Immature natural killer cell (primary cell): ENCODE measurements at places on chromosomes 2 and 18. TPM values are rescaled to one million over a fixed set of nuclear protein-coding genes. Genes with fewer than 3 reads are reported as not detected.

SLC30A3 gene
- not detected for polyA plus RNA-seq

DNA sequence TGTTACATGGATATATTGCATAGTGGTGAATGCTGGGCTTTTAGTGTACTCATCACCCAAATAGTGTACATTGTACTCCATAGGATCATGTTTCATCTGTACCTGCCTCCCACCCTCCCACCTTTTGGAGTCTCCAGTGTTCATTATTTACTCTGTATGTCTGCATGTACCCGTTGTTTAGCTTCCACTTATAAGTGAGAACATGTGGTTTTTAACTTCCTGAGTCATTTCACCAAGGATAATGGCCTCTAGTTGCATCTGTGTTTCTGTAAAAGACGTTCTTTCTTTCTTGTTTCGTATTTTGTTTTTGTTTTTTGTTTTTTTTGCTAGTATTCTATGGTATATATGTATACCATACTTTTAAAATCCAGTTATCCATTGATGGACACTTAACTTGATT, 107.5 kb downstream of the MSTN start:
- no peaks in the 10 kb centered on the region for H3K4me1 ChIP-seq
- no peak for DNase-seq
- no peak overlapping the region for H3K4me3 ChIP-seq
- no peaks in the 10 kb centered on the region for H3K27me3 ChIP-seq
- H3K27ac ChIP-seq: no peak overlapping the region

DNA sequence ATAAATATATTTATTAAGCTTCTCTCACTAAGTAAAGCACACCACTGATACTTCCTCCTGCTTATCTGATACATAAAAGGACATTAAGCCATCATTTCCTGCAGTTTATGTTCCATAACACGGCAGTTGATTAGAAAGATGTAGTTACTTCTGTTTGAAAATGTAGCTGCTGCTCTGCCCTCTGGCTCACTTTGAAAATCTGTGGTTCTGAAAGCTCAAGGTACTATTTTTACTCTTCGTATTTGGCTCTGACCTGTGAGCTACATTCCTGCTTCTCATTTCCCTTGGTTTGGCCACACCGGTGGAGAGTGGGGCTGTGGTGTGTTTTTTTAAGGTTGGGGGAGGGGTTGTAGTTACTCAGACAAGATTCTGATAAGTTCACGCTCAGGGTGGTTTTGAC, 12.8 kb upstream of the TTN start:
- H3K4me1 ChIP-seq: peaks cover 27% of the 10 kb centered on the region
- H3K4me3 ChIP-seq: peak overlapping the region; percentile 46
- no peaks in the 10 kb centered on the region for H3K27me3 ChIP-seq
- H3K36me3 ChIP-seq: no peaks in the 10 kb centered on the region

CRACDL gene
- polyA plus RNA-seq: 0.80 TPM

DNA sequence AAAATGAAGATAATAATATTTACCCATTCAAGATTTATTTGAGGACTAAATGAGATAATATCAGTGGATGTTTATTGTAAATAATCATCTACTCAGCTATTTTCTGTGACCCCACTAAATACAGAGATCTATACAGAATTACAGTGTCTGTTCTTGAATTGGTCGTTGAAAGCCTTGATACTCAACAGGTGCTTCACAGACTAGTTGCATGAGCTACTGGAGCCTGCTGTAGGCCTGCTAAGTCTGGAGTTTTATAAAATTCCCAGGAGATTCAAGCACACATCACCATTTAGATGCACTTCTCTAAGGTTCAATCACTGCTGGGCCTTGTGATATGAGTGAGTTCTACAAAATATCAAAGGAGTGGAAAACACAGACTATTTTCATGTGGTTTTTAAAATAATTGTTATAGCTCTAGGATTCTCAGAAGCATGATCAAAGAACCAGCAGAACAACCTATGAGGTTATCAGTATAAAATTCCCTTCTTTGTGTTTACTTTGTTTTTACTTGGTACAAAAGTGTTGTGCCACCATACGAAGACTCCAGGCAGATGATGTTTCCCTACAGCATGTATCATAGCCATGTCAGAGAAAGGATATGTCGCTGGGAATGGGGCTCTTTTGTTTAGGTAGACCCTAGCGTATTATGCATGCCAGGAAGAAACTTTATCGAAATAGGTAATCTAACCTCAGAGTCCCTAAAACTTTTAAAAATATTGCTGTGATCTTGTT, 7.1 kb downstream of the SULT1C4 start:
- no peaks in the 10 kb centered on the region for H3K4me1 ChIP-seq
- H3K36me3 ChIP-seq: no peaks in the 10 kb centered on the region
- peaks cover 1% of the 10 kb centered on the region for H3K27me3 ChIP-seq
- no peak for DNase-seq
- H3K27ac ChIP-seq: no peak overlapping the region

FOXD4L1 gene
- not detected for polyA plus RNA-seq

- H3K27me3 ChIP-seq: no peaks in the 10 kb centered on the region
- no peak overlapping the region for H3K4me3 ChIP-seq
- DNase-seq: no peak
- H3K27ac ChIP-seq: no peak overlapping the region
These were observed 120.5 kb downstream of the TANC1 start for GRCh38 chr2:159088906-159089305.

IRS1 gene
- not detected for polyA plus RNA-seq

- H3K27me3 ChIP-seq: peaks cover 6% of the 10 kb centered on the region
- H3K27ac ChIP-seq: no peak overlapping the region
- H3K4me1 ChIP-seq: no peaks in the 10 kb centered on the region
- H3K36me3 ChIP-seq: peaks cover 8% of the 10 kb centered on the region
- no peak for DNase-seq
These were observed 72.0 kb upstream of the MRPS9 start for GRCh38 chr2:104965900-104966299.

ZEB2 gene
- polyA plus RNA-seq: 115 TPM

GRCh38 chr2:236703373-236703709, 133.7 kb downstream of the ACKR3 start:
- no peaks in the 10 kb centered on the region for H3K36me3 ChIP-seq
- no peaks in the 10 kb centered on the region for H3K4me1 ChIP-seq
- DNase-seq: no peak
- no peak overlapping the region for H3K4me3 ChIP-seq

GRCh38 chr2:126635281-126635680, 20.7 kb upstream of the GYPC start:
- peaks cover 3% of the 10 kb centered on the region for H3K27me3 ChIP-seq
- no peak overlapping the region for H3K27ac ChIP-seq
- no peaks in the 10 kb centered on the region for H3K36me3 ChIP-seq
- no peak for DNase-seq
- H3K4me3 ChIP-seq: no peak overlapping the region

COL4A4 gene
- 1.3 TPM for polyA plus RNA-seq

- DNase-seq: no peak
- H3K27me3 ChIP-seq: peaks cover 19% of the 10 kb centered on the region
- H3K4me1 ChIP-seq: peaks cover 34% of the 10 kb centered on the region
- H3K36me3 ChIP-seq: peaks cover 4% of the 10 kb centered on the region
- peak overlapping the region; percentile 81 for H3K27ac ChIP-seq
- peak overlapping the region; percentile 27 for H3K4me3 ChIP-seq
These were observed 2.1 kb upstream of the SMCHD1 start for GRCh38 chr18:2653467-2653866.

SIGLEC15 gene
- polyA plus RNA-seq: 0.09 TPM

GRCh38 chr2:35585972-35586371, 769.6 kb upstream of the CRIM1 start:
- no peaks in the 10 kb centered on the region for H3K36me3 ChIP-seq
- H3K27me3 ChIP-seq: no peaks in the 10 kb centered on the region
- H3K4me1 ChIP-seq: no peaks in the 10 kb centered on the region

DNA sequence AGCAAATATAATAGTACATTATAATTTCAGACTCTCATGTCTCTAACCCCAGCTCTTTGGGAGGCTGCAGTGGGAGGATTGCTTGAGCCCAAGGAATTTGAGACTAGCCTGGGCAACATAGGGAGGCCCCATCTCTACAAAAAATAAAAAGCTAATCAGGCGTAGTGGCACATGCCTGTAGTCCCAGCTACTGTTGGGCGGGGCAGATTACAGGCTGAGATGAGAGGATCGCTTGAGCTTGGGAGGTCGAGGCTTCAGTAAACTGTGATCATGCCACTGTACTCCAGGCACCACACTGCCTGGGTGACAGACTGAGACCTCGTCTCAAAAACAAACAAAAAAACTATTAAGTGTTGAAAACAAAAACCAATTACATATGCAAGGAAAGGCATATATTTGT, 123.0 kb upstream of the MYO3B start:
- peaks cover 11% of the 10 kb centered on the region for H3K36me3 ChIP-seq
- no peak overlapping the region for H3K27ac ChIP-seq
- no peak for DNase-seq

REEP1 gene
- polyA plus RNA-seq: not detected

GRCh38 chr18:36308711-36309435, 11.4 kb downstream of the FHOD3 start:
- DNase-seq: no peak
- H3K36me3 ChIP-seq: no peaks in the 10 kb centered on the region
- H3K27ac ChIP-seq: no peak overlapping the region
- H3K27me3 ChIP-seq: peaks cover 11% of the 10 kb centered on the region
- H3K4me3 ChIP-seq: no peak overlapping the region

- peak overlapping the region; percentile 99 for H3K27ac ChIP-seq
- peaks cover 70% of the 10 kb centered on the region for H3K4me1 ChIP-seq
- H3K27me3 ChIP-seq: peaks cover 10% of the 10 kb centered on the region
- peak overlapping the region; percentile 25 for H3K4me3 ChIP-seq
- no peaks in the 10 kb centered on the region for H3K36me3 ChIP-seq
These were observed 59.3 kb downstream of the LRRFIP1 start for GRCh38 chr2:237686659-237687136.

- no peaks in the 10 kb centered on the region for H3K36me3 ChIP-seq
- H3K27ac ChIP-seq: no peak overlapping the region
- no peak overlapping the region for H3K4me3 ChIP-seq
- DNase-seq: no peak
- no peaks in the 10 kb centered on the region for H3K4me1 ChIP-seq
These were observed 32.4 kb upstream of the NCK2 start for GRCh38 chr2:105712166-105712915.

DNA sequence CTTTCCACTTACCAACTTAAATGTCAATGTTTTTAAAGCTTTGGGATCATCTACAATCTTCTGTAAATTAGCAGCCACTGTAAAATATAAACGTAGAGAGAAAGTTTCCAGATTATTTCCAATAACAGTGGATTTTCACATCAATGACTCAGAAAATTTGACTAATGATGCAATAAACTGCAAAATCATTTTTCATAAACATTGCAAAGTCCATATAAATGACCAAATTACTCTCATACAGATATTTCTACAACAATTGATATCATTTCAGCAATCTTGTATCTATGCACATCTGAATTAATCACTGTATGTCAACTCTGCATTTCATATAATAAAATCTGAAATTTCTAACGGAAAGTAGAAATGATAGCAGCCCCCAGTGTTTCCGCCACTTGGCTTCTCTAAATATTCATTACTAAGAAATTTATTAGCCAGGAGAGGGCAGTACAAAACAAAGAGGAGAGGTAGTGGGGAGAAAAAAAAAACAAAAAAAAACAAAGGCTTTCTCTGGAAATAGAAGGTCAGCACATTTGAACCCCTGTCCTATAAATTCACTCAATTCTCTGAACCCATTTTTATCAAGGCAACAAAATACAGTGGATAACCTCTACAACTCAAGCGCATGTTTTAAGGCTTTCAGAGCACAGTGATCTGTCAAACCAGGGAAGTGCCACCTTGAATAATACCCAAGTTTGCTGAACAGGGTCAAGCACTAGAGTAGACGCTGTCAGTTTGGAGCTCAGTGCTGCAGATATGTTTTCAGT, 282.6 kb downstream of the STK39 start:
- peaks cover 39% of the 10 kb centered on the region for H3K4me1 ChIP-seq
- H3K4me3 ChIP-seq: no peak overlapping the region

DNA sequence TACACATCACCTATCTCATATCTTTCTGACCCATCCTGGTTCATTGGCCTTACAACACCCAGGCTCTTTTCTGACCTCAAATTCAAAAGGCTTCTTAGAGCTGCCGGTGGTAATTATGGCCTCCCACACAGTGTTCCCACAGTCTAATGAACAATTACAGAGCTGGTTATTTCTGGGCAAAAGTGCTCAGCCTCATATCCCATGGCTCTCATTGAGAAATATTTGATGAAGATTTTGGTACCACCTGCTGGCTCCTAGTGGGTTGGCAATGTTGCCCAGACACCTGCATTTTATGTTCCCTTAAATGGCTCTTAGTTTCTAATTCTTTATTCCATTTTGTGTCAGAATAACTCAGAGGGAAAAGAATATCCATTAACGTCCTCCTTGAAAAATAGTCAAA, 20.1 kb upstream of the SCYGR2 start:
- no peak overlapping the region for H3K27ac ChIP-seq
- no peak overlapping the region for H3K4me3 ChIP-seq
- DNase-seq: no peak
- no peaks in the 10 kb centered on the region for H3K4me1 ChIP-seq

NOTO gene
- polyA plus RNA-seq: not detected

- H3K4me3 ChIP-seq: no peak overlapping the region
- no peaks in the 10 kb centered on the region for H3K4me1 ChIP-seq
- H3K27ac ChIP-seq: no peak overlapping the region
- H3K36me3 ChIP-seq: no peaks in the 10 kb centered on the region
These were observed 101.0 kb upstream of the NT5C1B start for GRCh38 chr2:18690342-18690741.

SKOR2 gene
- not detected for polyA plus RNA-seq

DNA sequence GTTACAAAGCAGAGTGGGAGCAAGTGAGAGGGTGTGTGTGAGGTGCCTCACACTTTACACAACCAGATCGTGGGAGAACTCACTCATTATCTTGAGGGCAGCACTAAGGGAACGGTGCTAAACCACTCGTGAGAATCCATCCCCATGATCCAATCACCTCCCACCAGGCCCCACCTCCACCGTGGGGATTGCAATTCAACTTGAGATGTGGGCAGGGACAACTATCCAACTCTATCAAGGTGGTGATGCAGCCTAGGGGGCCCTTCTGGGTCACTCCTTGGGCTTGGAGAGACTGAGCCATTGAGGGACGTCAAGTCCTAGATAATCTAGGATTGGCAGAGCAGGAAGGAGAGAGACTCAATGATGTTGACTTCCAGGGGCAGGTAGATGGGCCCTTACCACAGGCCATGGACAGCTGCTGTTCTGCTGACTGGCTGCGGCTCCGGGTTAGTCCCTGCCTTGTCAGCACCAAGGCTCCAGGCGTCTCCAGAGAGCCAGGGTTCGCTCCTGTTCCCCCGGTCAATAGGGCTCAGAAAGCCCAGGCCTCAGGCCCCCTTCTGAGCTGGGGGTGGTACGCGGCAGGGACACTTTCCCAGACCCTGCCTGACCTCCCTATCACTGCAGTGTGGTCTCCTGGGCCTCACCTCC, 193.2 kb upstream of the HS6ST1 start:
- peaks cover 9% of the 10 kb centered on the region for H3K27me3 ChIP-seq
- no peaks in the 10 kb centered on the region for H3K36me3 ChIP-seq
- H3K27ac ChIP-seq: no peak overlapping the region
- no peak for DNase-seq
- H3K4me1 ChIP-seq: no peaks in the 10 kb centered on the region
- no peak overlapping the region for H3K4me3 ChIP-seq
